ENCODE measurements at places on chromosomes 2 and 18. TPM values are rescaled to one million over a fixed set of nuclear protein-coding genes. Genes with fewer than 3 reads are reported as not detected.

DNA sequence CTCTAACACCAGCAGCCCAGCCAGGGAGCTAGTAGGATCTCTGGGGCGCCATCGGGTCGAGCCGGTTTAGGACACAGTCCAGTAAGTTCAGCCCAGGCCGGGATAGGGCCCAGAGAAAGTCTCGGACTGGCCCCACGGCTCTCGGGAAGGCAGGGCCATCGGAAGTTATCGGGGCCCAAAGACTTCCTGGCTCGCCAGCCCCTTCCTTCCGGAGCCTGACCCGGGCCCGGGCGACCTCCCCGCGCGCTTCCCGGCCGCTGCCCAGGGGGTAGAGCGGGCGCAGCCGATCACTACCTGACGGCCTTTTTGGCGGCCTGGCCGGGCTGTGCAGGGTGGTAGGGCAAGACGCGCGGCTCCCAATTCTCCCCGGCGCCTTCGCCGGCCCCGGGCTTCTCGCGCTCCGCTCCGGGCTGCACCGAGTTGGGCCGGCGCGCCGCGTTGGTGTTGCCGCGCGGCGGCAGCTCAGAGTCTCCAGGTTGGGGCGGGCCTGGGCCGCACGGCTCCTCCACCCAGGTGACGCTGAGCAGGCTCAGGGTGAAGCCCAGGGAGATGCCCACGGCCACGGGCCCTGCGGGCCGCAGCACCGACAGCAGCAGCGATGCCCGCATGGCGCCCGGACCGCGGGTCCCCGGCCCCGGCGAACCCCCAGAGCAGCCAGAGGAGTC is 546 bp downstream of the CHPF start:
- no peak for DNase-seq

DNA sequence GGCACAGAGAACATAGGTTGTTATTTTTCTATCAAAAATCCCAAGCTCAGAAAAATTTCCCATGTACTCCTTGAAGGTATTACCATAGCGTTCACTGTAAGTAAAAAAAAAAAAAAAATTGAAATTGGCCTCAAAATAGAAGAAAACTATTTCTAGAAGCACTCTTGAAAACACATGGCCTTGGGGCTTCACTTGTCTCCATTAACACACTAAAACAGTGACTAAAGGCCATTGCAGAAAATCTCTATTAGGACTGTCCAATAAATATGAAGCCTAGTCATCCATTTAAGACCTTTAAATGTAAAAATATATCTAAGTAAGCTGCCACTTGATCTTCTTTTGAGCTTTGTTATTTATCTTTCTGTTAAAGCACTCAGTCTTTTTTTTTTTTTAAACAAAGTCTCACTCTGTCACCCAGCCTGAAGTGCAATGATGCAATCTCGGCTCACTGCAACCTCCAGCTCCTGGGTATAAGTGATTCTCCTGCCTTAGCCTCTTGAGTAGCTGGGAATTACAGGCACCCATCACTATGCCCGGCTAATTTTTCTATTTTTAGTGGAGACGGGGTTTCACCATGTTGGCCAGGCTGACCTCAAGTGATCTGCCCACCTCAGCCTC is 35.8 kb downstream of the CCDC68 start:
- no peak for DNase-seq

DNA sequence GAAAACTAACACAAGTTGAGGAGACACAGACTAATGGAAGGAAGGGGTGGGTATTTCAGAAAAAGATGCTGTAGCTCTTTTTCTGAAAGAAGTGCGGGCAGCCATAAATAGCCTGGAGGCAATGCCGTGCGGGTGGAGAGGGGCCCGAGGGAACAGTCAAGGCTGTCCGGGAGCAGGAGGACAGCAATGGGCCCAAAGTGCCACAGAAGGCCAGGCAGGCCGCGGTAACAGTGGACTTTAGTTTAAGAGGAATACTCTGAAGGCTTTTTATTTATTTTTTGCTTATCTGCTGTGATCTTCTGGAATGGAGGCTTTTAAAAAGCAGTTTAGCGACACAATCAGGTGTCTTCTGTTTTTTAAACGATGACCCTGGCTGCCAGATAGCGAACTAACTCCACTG is 2.8 kb downstream of the ITGB1BP1 start:
- DNase-seq, result no peak

DNA sequence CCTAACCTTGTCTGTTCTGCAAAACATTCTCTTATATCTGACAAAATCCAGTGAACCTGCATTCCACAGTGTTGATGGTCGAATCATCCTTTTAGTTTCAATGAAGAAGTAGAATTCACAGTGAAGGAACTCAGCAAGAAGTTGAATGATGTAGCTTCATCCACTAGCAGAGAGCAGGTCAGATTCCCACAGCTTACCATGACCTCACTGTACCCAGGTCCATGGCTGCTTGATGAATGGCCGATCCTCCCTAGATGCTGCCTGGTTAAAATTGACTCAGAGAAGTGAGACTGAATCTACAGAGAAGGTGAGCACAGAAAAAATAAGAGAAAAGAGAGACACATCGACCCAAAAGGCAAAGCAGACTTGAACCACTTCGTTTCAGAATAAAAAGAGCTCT is 906.0 kb upstream of the CHAC2 start:
- DNase-seq, result no peak

- no peak for DNase-seq
These were observed 1.7 kb upstream of the PPP4R1 start for GRCh38 chr18:9616049-9616448.

The LRRTM4 gene
- not detected for total RNA-seq

The MARCHF4 gene
- total RNA-seq, result not detected

DNA sequence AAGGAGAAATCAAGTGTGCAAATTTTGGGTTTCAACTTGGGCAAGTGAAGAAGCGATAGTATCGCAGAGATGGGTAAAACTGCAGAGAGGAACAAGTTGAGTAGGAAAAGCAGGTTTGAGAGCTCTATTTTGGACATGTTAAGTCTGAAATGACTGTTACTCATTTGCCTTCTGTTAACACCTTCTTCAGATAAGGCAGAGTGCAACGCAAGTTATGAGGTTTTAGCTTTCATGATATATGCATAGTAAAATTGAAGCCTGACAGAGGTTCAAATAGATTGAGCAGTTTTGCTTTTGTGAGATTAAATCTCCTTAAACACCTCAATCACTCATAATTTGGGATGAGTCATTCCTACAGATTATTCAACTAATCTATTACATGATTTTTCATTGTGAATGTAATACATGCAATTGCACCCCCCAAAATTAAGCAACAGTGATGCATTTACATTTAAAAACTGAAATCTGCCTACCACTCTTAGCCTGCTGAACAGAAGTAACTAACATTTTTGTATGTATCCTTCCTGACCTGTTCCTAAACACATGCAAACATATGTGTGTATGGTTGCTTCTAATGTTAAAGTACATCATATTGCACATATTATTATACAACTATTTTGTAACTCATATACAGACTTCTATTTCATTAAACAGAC is 575.4 kb downstream of the ARHGAP15 start:
- DNase-seq, result no peak

GRCh38 chr2:174974131-174974530 is 31.1 kb downstream of the CHN1 start:
- no peak for DNase-seq

The ABCB11 gene
- total RNA-seq, result not detected

GRCh38 chr2:55228226-55228563 is 3.9 kb downstream of the CLHC1 start:
- no peak for DNase-seq

GRCh38 chr2:213242653-213243052 is 41.6 kb upstream of the SPAG16 start:
- DNase-seq, result no peak

The HADHB gene
- total RNA-seq, result 45.9 TPM

The SERPINB12 gene
- total RNA-seq, result not detected

GRCh38 chr18:37341016-37341415 is 224.6 kb downstream of the CELF4 start:
- no peak for DNase-seq

- no peak for DNase-seq
These were observed 18.7 kb downstream of the MEMO1 start for GRCh38 chr2:31992025-31992579.

The PHOSPHO2 gene
- total RNA-seq, result 3.8 TPM

GRCh38 chr2:68643874-68644485 is 601 bp downstream of the PROKR1 start:
- DNase-seq, result no peak

The PLCD4 gene
- total RNA-seq, result 0.91 TPM

DNA sequence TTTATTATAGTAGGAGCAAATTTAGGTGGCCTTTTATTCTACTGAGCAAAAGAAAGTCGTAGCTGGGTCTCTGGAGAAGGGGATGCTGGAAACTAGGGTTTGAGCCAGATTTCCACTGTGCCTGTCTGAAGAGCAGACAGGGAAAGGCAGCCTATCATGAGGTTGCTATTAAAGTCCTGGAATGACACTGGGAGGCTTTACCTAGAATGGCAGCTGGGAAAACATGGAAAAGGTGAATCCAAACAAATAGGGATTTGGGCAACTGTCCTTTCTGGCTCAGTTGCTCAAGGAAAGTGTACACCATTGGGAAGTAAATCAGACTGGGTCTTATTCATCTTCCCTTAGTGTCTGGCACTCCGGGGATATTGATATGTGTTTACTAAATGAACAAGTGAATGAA is 154.6 kb downstream of the MTX2 start:
- DNase-seq, result no peak

GRCh38 chr18:14943967-14944636 is 196.1 kb downstream of the ANKRD30B start:
- no peak for DNase-seq

- no peak for DNase-seq
These were observed 117.5 kb upstream of the SNTG2 start for GRCh38 chr2:833180-833579.

DNA sequence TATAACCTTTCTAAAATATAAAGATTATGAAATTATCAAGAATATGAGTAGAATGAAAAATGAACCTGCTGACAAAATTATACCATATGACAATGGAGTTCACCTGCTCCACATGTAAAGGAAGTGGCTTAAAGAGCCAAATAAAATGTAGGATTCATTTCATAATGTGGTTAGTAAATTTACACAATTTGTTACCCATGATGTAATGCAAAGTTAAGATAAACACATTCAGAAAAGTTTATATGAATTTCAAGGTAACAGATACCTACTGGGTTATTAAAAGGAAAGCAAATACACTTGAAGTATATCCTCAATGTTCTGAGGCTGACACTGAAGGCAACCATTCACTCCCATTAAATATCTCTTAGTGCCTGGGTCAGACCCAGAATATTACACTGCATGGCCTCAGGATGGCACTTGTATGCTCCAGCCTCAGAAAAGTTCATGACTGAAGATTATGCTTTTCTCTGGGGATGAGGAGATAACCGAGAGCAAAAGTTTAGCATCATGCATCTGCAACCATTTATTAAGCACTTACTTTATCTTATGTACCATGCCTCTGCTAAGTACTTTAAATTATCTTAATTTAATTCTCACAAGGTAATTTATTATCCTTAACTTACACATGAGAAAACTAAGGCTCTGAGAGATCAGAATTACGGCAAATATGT is 6.2 kb downstream of the STRN start:
- no peak for DNase-seq

The MYCN gene
- not detected for total RNA-seq

The LCT gene
- total RNA-seq, result 0.10 TPM

DNA sequence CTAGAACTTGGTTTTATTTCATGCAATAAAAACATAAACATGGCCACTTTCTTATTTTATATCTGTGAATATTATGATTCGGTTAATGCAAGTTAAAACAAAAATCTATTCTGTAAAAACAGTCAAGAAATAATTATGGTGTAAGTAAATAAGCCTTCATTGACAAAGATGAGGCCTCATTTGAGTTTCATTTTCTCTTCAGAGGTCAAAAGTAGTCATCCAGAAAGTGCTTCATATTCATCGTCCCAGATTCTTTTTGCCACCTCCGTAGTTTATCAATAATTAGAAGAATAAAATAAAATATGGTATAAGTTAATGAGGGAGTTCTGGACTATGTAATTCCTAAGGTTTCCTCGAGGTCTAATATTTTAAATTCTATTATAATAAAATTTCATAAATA is 19.4 kb upstream of the HNRNPA3 start:
- DNase-seq, result no peak

The CD8B2 gene
- total RNA-seq, result not detected

The AQP12A gene
- total RNA-seq, result not detected

The ARHGAP25 gene
- total RNA-seq, result 75.6 TPM

- no peak for DNase-seq
These were observed 100.0 kb upstream of the DTNA start for GRCh38 chr18:34609986-34610648.

- DNase-seq, result no peak
These were observed 74.3 kb upstream of the CYRIA start for GRCh38 chr2:16739778-16740581.

The KCNG2 gene
- not detected for total RNA-seq

GRCh38 chr2:16664052-16664731 is 1.4 kb downstream of the CYRIA start:
- DNase-seq, result no peak

The MC2R gene
- not detected for total RNA-seq

DNA sequence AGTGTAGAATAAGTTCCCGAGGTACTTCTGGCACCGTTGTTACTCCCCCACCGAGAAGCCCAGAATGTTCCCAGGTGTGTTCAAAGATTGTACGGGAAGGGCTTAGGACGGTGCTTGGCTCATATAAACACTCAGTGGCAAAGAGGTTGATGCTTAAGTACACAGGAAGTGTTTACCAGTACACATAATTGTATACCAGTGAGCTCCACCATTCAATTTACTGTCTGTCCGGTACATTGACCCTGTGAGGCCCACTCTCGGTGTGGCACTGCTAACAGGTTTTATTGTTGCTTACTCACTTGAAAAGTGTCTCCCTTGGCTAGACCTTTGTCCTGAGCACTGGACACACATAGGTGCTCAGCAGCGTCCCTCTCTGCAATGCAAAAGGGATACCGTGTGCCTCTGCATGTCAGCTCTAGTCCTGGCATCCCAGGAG is 191.0 kb downstream of the NEDD4L start:
- no peak for DNase-seq

DNA sequence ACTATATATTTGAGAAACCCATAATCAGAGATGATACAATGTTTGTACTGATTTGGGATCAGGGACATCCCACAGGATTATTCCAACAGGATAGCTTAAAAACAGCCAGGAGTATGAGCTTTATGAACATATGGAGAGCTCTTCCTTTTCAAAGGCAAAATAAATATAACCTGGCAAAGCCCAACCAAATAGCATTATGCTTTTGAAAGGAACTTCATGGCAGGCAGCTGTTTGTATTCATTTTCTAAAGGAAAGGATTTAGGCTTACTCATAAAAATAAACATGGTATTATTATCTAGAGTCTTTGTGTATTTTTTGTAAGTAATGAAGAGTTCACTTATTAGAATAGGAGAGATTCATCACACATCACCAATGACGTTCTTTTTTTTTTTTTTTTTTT is 44.4 kb downstream of the CCDC195 start:
- DNase-seq, result no peak

- DNase-seq, result no peak
These were observed 124.8 kb downstream of the DYM start for GRCh38 chr18:49335677-49336076.

The FSIP2 gene
- 0.50 TPM for total RNA-seq

- no peak for DNase-seq
These were observed 133.7 kb downstream of the COMMD1 start for GRCh38 chr2:62038975-62039771.

GRCh38 chr2:6203291-6203959 is 511.2 kb downstream of the SOX11 start:
- no peak for DNase-seq

Data from T-helper 17 cell (primary cell).